ENCODE measurements at places on chromosomes 2 and 18.

DNA sequence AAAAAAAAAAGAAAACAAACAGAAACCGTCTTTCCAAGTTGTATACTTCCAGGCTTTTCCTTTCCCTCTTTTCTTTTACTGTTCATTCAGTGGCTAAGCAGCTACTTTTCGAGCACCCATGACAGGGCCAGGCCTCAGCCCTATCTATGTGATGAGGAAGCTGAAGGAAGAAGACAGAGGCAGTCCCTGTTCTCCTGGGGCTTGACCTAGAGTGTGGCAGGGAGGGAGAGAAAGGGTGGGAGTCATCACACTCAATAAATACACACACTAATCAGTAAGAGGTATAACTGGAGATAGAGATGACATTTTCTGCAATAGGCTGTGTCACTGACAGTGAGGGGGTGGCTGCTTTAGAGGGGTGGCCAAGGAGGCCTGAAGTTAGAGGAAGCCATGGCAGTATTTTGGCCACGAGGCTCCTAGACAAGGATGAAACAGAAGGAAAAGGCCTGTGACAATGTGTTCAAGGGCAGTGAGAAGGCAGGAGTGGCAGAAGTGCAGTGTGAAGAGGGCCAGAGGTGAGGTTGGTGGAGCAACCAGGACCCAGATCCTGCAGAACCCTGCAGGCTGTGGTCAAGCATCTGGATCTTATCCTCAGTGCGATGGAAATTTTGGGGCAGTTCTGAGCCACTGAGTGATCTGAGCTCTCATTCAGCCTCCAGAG lies 131.8 kb upstream of the TTC39C start:
- no peak for DNase-seq

DNA sequence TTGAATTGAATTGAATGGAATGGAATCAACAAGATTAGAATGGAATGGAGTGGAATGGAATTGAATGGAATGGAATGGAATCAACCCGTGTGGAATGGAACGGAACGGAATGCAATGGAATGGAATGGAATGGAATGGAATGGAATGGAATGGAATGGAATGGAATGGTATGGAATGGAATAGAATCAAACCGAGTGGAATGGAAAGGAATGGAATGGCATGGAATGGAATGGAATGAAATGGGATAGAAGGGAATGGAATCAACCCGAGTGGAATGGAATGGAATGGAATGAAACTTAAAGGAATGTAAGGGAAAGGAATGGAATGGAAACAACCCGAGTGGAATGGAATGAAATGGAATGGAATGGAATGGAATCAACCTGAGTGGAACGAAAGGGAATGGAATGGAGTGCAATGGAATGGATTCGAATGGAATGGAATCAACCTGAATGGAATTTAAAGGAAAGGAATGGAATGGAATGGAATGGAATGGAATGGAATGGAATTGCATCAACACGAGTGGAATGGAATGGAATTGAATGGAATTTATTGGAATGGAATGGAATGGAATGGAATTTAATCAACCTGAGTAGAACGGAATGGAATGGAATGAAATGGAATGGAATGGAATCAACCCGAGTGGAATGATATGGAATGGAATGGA lies 1146.6 kb downstream of the RPIA start:
- no peak for DNase-seq

- DNase-seq: no peak
Observed at GRCh38 chr2:156918410-156918809, 339.1 kb upstream of the GALNT5 start.

GRCh38 chr2:9781252-9781651 lies 62.0 kb upstream of the TAF1B start:
- DNase-seq: no peak

DNA sequence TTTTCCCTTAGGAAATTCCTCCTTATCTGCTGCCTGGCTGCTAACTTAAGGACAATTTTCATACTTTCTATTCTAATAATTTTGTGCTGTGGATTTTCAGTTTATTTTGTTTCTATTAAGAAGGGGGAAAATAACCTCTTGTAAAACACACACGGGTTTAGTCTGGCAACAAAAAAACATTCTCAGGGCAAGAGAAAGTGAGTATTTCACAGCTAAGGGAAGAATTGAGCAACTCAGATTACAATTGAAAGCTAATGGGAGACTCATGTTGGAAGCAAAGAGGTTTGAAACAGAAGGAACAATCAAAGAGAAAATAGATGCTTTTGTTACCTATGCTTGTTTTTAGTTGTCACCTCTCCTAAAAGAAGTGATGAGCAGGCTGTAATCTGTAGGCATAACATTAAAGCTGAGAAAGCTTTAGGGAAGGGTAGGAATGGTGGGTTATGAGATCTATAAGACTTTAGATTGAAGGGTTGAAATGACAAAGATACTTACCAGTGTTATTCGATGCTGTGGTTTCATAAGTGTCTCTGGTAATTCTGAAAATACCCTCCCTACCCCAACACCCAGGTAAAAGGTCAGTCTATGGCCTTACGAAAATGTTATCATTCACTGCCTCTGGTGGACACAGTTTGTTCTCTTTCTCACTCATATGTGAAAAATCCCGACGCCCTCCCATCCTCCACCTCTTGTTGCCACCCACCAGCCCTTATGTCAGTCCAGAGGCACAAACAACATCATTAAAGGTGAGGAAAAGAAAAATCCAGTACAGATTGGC lies 510.9 kb downstream of the TXNL1 start:
- DNase-seq: no peak

DNA sequence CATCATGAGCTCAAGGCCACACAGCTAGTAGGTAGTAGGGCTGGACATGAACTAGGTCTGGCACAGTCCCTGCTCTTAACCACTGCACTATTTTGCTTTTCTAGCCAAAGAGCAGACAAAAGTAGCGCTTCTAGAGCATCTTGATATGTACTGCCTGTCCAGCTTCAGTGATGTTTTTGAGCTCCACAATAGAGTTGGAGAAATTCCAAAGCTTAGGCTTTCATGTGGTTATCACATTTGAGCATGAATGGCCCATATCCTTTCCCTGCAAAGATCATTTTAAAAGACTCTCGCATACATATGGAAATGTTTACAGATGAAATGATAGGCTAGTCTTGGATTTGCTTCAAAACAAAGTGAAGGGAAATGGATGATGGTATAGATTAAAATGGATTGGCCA lies 128.7 kb downstream of the MAP3K20 start:
- DNase-seq: no peak

DNA sequence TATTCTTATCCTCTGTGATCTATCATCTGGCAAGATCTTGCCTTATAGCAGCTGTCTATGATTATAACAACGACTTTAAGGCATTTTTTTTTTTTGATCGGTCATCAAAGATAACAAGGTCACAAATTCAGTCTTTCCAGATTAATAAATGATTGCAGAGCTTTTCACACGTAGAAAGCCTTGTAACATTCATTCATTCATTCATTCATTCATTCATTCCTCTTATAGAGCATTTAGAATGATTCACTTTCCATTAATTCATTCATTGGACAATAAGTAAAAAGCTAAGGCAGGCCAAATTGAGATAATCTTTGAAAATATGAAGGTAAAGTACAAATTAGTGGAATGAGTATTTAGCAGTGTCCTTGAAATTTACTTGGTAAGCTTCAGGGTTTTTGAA lies 223.7 kb downstream of the NUP35 start:
- DNase-seq: no peak

DNA sequence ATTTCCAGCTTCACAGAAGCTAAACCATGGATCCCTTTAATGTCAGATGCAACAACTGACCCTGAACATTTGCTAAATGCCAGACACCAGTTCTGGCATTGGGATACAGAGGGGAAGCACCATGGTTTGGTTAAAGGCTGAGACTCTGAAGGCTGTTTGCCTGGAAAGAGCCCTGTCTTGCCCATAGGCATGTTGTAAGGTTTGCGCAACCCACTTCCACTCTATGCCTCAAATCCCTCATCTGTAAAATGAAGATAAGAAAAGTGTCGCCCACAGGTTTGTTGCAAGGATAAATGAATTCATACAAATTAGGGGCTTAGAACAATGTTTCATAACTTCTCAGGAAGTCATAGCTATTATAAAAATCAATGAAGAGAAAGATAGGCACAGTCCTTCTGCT lies 380.9 kb upstream of the GYPC start:
- no peak for DNase-seq

GRCh38 chr2:2028041-2028440 lies 283.7 kb upstream of the PXDN start:
- DNase-seq: no peak

DNA sequence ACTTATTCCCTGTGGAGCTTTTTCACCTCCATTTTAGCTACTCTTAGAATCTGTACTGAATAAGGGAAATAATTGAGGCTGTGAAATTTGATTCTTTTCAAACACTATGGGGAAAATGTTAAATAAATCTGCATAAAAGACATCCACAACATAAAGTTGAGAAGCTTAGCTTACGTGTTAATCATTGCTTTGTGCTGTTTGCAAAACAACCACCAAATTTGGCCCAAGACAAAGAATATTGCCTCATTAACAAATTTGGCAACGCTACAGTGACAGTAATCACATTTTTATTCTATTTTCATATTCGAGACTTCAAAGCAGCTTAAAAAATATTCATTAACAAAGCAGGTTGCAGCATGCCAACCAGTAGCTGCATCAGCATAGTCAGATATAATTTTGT lies 437.6 kb downstream of the DPP10 start:
- no peak for DNase-seq

DNA sequence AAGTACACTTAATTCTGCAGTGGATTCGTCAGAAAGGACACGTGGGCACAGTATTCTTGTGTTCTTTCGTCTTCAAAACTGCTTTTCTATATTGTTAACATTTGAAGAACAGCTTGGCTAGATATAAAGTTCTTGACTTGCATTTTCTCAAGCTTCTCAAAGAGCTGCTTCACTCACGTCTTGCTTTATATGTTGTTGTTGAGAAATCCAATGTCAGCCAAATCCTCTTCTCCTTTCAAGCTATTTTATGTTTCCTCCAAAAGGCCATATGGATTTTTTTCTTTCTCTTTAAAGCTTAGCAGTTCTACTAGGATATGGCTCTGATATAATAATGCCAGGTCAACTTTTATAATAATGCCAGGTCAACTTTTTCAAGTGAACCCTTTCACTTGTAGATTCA lies 65.5 kb upstream of the CYP1B1 start:
- DNase-seq: no peak

GRCh38 chr2:58918141-58918540 lies 677.0 kb upstream of the FANCL start:
- DNase-seq: no peak

- DNase-seq: no peak
Observed at GRCh38 chr2:75641587-75641986, 5.0 kb upstream of the MRPL19 start.

GRCh38 chr2:176650104-176650837 lies 381.0 kb downstream of the MTX2 start:
- DNase-seq: no peak

GRCh38 chr18:73264562-73264921 lies 396.8 kb upstream of the NETO1 start:
- no peak for DNase-seq

DNA sequence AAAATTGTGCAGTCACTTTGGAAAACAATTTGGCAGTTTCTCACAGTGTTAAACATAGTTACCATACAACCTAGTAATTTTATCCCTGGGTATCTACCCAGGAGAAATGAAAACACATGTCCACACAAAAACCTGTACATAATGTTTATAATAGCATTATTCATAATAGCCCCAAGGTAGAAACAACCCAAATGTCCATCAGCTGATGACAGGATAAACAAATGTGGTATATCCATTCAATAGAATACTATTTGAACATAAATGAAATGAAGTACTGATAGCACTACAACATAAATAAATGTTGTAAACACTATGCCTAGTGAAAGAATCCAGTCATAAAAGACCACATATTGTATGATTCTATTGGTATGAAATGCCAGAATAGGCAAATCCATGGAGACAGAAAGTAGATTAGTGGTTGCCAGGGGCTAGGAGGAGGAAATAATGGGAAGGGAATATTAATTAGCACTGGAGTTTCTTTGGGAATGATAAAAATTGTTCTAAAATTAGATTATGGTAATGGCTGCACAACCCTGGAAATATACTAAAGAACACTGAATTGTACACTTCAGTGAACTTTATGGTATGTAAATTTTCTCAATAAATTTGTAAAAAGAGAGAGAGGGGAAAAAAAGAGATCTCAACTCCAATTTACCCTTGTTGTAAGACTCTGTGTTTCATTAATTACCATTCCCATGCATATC lies 20.8 kb upstream of the VIT start:
- DNase-seq: no peak

DNA sequence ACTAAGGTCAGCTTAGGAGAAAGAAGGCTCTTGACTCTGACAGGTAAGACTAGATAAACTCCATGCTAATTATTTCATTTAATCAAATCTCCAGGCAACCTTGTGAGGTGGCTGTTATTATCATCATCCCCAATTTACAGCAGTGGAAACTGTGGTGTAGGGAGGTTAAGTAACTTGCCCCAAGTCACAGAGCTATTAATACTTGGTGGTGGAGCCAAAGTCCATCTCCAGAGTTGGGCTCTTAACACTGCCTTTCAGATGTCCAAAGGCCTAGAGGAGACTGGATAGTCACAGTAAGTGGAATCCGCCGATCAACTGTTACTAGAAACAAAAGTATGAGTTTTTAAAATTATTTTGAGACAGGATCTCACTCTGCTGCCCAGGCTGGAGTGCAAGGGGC lies 46.6 kb upstream of the SP3 start:
- DNase-seq: no peak
